NCI-H774 (cell line): ENCODE measurements at places on chromosomes 5 and 9.

- DNase-seq: no peak
These were observed 824 bp downstream of the MXD3 start for GRCh38 chr5:177310757-177311391.

DNA sequence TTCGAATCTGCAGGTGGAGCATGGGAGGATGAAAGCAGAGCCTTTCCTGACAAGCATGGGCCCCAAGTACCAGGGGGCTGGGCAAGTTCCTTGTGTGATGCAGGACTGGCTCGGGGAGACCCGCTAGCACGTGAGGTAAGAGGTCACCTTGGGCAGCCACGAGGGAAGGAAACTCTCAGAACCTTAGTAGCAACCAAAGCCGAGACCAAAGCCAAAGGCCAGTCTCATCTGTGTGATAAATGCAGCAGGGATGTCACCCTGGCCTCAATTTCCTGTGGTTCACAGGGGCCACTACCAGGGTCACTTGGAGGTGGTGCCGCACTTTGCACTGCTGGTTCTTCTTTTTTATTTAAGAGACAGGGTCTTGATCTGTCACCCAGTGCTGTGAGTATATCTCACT is 39.5 kb downstream of the PRRT1B start:
- no peak for DNase-seq

GRCh38 chr9:127876026-127876763 is 1.3 kb downstream of the AK1 start:
- no peak for DNase-seq

- no peak for DNase-seq
These were observed 23.7 kb downstream of the GABRA6 start for GRCh38 chr5:161709239-161709638.

DNA sequence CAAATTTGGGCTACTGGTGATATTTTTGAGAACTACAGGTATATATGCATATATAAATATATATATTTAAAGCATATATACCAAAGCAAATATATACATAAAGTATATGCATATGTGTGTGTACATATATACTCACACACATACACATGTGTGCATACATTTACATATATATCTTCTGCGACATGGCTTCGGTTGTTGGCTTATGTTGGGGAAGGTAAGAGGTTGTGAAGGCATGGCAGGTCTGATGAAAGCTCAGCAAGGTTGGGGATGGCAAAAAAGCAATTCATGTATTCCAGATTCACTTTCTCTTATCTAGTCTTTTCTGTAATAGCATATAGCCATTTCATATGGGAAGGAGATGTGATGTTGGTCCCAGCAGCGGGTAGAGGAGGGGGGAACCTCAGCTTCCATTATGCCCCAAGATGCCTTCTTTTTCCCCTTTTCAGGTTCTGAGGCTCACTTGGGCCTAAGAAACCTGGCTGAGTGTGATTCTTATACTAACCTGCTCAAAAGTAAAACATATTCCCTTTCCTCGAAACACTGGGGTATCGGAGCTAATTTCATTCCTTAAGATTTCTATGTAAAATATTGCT is 201.7 kb downstream of the MEF2C start:
- DNase-seq: no peak

DNA sequence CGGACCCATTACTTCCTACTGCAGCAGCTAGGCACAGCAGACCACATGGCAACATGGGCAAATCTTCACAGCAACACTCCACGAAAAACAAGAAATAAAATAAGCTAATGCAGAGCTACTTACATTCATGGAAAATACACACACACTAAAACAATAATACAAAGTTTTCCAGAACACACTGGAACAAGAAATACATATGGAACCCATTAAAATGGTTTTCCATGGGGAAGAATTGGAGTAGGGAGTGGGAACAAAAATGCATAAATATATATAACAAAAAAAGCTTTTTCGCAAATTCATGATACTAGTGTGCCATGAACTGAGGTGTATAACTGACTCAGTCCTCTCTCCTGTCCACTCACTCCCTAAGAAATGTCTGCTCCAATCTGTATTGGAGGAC is 8.3 kb downstream of the ADAMTS12 start:
- no peak for DNase-seq

DNA sequence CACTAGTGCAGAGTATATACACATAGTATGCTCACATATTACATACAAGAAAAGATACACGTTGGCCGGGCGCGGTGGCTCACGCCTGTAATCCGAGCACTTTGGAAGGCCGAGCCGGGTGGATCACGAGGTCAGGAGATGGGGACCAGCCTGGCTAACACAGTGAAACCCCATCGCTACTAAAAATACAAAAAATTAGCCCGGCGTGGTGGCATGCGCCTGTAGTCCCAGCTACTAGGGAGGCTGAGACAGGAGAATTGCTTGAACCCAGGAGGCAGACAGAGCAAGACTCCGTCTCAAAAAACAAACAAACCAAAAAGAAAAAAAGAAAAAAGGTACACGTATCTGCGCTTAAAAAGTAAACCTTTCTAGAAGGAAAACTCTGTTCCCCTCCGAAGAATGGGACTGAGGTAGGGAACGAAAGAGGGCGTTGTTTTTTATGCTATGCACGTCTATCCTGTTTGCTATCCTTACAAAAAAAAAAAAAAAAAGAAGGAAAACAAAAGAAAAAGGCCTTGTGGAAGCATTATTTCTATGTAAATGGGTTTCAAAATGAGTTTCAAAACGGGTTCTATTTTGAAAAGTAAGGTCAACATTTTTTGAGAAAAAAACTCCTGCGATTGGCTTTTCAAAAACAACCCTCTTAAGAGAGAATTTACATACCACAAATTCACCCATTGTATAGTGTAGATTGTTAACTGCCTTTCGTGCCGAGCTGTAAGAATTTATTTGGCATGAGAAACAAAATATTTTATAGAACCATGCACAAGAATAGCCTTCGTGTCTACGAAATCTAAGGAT is 1.2 kb downstream of the AK3 start:
- DNase-seq: no peak
